Dermis microvascular lymphatic vessel endothelial cell (primary cell): ENCODE measurements at places on chromosomes 1 and 21.

DNA sequence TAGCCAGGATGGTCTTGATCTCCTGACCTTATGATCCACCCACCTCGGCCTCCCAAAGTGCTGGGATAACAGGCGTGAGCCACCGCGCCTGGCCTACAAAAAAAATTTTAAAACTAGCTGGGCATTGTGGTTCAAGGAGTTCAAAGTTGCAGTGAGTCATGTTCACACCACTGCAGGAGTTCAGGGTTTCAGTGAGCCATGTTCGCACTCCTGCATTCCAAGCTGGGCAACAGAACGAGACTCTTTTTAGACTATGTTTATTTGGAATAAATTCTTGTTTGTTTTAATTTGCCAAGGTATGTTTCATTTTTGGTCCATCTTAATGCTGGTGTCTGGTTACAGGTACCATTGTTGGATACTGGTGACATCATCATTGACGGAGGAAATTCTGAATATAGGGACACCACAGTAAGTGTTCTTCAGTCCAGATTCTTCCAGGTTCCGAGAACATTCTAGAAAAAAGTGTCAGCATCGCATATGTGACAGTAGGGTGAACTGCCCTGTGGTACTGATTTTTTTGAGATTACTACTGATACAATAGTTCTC is 3.9 kb downstream of the PGD start:
- DNase-seq = no peak

GRCh38 chr1:46749921-46750404 is 31.0 kb upstream of the EFCAB14 start:
- no peak for DNase-seq

- no peak for DNase-seq
Observed at GRCh38 chr1:117371441-117372151, 4.3 kb downstream of the MAN1A2 start.

DNA sequence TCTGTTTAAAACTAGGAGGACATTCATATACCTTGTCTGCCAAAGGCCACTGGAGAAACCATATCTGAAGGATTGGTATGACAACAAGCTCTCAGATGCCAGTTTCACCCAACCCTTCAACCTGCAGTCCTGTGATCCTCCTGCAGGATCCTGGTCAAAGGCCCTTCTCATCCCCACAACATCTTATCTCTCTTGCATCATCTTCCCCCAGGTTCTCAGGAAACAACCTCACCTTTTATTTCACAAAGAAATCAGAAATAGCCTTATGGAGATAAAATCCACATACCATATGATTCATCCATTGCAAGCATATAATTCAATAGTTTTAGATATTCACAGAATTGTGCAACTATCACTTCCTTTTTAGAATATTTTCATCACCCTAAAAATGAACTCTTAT is 104.0 kb upstream of the DSCAM start:
- DNase-seq = no peak

DNA sequence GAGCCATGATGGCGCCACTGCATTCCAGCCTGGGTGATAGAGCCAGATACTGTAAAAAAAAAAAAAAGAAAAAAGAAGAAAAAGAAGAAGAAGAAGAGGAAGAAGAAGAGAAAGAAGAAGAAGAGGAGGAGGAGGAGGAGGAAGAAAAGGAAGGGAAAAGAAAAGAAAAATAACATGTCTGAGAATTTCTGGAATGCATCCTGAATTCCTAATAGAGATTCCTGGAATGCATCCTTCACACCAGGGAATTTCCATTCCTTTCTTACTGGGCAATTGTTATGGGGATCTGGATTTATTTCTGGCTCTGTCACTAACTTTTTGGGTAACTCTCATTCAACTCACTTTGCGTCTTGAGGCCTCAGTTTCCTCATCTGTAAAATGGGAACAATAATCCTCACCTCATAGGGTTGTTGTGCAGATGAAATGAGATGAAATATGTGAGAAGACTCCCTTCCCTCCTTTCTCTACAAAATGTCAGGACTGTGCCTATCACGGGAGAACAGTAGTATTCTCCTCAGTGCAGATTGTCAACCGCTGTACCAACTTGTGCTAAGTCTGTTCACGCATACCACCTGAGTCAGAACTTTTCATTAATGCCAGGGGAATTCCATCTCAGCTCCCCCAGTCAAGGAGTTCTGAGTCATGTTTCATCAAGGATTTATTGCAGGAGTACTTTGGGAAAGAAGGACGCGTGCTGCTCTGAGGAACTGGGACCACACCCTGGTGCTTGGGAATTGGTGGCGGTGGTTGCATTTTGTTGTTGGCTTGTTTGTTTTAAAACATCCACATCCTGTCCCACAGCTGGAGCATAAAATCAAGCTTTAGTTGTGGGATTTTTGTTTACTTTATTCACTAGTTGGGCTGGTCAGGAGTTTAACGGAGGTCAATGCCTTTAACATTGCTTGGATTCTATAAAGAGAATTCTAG is 42.4 kb upstream of the ROR1 start:
- no peak for DNase-seq

GRCh38 chr1:179818260-179818659 is 59.3 kb downstream of the TOR1AIP2 start:
- DNase-seq = no peak

DNA sequence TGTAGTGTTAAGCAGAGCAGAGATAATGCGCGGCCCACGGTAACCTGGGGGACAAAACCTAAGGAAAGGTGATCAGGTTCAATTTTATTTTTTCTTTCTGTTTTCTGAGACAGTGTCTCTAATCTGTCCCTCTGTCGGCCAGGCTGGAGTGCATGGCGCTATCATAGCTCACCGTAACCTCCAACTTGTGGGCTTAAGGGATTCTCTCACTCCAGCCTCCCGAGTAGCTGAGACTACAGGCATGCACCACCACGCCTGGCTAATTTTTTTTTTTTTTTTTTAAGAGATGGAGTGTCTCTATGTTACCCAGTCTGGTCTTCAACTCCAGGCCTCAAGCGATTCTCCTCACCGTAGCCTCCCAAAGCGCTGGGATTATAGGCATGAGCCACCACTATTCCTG is 724 bp upstream of the ANKRD35 start:
- no peak for DNase-seq

DNA sequence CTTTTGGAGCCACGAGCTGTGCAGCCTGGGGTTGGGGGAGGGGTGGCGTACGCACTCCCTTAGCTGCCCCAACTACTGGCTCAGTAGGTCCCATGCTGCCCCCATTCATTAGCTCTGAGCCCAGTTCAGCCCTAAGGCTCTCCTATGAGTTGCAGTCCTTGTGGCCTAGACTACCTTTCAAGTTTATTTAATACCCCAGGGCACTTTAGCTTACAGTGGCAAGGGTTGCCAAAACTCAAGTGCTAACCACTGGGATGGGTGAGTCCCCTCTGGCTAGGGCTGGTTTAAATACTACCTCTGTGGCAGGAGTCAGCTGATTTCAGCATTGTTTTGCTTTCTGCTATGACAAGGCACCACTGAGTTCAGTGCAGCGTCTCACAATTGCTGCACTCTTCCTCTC is 118.2 kb downstream of the ODF2L start:
- no peak for DNase-seq

DNA sequence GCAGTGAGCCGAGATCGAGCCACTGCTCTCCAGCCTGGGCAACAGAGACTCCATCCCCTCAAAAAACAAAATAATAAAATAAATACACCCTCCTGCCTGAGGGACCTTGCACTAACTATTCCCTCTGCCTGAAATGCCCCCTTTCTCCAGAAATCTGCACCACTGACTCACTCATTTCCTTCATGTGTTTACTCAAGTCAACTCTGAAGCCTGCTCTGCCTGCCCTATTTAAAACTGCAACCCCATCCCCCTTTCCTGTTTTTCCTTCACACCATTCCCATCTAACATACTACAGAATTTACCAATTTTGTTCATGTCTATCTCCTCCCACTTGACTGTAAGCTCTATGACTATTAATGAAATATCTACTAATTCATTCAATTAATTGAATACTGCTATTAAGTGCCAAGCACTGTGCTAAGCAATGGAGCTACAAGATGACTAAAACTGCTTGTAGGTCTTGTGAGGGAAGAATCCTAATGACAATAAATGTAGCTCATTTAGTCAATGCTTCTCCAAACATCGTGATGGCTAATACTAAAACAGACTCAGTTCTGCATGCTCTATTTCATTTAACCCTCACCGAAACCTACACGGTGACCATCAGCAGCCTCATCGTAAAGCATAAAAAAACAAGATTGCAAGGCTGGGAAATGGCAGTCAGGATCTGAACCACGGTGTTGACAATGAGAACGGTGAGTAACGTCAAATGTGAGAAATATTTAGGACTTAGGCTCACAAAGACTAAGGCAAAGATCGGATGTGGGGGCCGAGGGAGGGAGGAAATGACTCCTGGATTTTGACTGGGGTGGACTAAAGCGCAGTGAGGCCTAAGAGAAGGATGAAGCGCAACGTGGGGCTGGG is 749 bp upstream of the TMEM39B start:
- DNase-seq = peak; percentile 26

DNA sequence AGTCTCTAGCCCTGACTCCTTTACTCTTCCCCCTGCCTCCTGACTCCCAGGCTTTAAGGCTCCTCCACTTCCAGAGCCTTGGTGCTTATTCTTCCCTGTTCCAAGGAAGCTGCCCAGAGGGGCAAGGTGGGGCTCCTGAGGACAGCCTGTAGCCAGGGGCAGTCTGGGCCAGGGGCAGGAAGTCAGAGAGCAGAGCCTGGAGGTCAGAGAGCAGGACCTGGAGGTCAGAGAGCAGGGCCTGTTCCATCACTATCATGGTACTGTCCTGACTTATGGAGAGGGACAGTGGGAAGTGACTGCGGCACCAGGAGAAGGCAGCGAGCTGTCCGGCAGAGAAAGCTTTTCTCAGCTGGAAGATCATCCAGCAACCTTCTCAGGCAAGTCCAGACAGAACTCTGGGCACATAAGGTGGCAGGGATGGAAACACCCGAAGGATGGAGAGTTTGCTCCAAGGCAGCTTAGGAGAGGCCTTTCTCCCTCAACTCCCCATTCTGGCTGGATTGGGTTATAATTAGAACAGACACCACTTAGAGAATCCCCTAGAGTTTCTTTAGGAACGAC is 25.0 kb downstream of the PLXNA2 start:
- DNase-seq = no peak

- peak; percentile 15 for DNase-seq
Observed at GRCh38 chr1:117657031-117657430, 51.2 kb downstream of the TENT5C start.

DNA sequence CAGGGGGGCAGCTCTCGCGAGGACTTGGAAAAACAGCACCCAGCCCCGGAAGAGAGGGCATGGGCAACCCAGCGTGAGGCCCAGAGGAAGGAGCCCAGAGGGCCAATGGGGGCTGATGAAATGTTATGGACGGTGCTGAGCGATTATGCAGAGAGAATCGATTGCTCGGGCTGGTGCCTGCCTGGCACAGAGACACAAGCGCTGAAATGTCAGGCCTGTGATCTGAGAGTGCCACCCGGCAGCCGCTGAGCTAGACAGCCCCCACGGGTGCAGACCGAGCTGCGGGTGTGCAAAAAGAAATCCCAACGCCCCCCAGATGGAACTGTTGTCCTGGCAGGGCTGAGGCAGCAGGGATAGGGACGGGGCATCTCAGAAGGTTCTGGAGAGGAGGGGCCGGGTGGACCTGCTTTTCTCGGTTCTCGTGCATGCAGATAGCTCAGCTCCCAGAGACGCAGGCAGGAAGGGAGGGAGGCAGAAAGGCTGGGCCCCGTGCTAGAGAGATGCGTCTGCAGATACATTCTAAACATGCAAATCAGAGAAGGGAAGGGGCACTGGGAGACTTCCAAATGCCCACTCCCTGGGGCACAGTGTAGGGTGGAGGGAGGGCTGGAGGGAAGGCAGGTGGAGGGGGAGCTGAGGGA is 41.5 kb downstream of the TAS1R2 start:
- DNase-seq = no peak

- DNase-seq = peak; percentile 29
Observed at GRCh38 chr1:117128323-117129079, 7.0 kb upstream of the TRIM45 start.
